Astrocyte (in vitro differentiated cells and primary cell): ENCODE measurements at places on chromosomes 12 and 14. TPM values are rescaled to one million over a fixed set of nuclear protein-coding genes. Genes with fewer than 3 reads are reported as not detected.

BCL11B gene
- 1.1 and 2.0 TPM in 2 replicates for total RNA-seq

NPFF gene
- total RNA-seq: 0.82 TPM in 1 of 2 replicates, not detected in the other

TBX3 gene
- 1.1 and 2.0 TPM in 2 replicates for total RNA-seq

CLEC2A gene
- total RNA-seq: 0.84 and 2.0 TPM in 2 replicates

TUBA1B gene
- 811 and 939 TPM in 2 replicates for total RNA-seq

RASAL1 gene
- total RNA-seq: 0.43 and 0.48 TPM in 2 replicates

PTHLH gene
- 48.5 and 53.5 TPM in 2 replicates for total RNA-seq

SIX1 gene
- 0.07 and 0.20 TPM in 2 replicates for total RNA-seq

VRTN gene
- total RNA-seq: 0.14 and 0.16 TPM in 2 replicates

BDKRB1 gene
- 0.20 TPM in 1 of 2 replicates, not detected in the other for total RNA-seq

C12orf50 gene
- total RNA-seq: not detected in 2 replicates

SLC22A17 gene
- 29.3 and 39.5 TPM in 2 replicates for total RNA-seq

IAPP gene
- not detected in 2 replicates for total RNA-seq

TMTC3 gene
- 49.0 and 55.7 TPM in 2 replicates for total RNA-seq

LIN7A gene
- 1.6 and 2.2 TPM in 2 replicates for total RNA-seq

SYCP3 gene
- not detected in 2 replicates for total RNA-seq

LGALS3 gene
- total RNA-seq: 37.4 and 48.3 TPM in 2 replicates

MYH6 gene
- total RNA-seq: not detected in 2 replicates

DNA sequence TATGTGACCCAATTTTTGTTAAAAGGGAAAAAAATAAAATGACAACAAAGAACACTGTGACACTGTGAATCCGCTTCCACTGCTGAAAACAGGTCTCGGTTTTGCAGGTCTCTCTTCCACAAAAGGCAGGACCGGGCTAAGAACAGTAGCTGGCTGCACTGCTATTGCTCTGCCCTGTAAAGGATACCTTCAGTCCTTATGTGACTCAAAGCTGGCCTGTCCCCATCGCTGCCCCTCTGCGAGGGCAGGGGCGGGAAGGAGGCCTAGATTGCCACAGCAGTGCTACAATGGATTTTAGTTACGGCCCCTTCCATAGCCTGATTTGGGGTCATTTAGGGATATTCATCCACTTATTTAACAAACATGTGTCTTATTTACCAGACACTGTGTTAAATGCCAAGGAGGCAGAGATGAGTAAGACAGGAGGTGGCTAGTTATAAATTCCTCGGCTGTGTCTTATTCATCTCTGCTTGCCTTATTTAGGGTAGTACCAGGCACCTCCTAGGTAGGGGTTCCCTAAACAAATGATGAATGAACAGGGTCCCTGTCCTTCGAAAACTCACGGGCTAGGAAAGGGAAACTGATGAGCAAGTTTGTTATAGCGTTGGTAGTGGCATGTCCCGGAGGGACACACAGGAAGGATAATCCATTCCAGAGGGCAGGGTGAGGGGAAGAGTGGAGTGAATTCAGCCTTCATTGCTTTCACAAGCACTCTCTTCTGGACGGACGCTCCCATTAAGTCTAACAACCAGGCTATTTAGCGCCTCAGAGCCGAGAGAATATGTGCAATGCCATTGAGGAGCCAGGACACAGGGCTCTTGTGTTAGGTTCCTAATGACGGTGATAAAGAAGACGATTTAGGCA lies 73.3 kb downstream of the EID3 start:
- peak; percentile 28 for DNase-seq

DNA sequence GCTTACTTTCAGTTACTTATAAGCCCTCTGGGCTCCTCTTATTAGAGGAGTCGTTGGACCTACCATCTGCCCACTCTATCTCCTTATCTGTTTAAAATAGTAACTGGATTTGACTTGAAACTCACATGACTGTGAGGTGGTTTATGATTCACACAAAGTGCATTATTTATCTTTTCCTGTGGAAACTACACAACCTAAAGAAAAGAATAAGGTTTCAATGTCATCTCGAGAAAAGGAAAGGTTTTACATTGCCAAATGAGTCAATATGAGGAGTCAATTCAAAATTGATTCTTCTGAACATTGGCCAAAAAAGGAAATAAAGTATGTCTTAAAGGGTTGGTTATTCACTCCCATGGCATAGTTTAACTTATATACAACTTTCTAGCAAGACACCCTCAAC lies 225.0 kb upstream of the G2E3 start:
- no peak for DNase-seq

GRCh38 chr14:61184112-61184511 lies 97.0 kb downstream of the TMEM30B start:
- peak; percentile 95 for DNase-seq

DNA sequence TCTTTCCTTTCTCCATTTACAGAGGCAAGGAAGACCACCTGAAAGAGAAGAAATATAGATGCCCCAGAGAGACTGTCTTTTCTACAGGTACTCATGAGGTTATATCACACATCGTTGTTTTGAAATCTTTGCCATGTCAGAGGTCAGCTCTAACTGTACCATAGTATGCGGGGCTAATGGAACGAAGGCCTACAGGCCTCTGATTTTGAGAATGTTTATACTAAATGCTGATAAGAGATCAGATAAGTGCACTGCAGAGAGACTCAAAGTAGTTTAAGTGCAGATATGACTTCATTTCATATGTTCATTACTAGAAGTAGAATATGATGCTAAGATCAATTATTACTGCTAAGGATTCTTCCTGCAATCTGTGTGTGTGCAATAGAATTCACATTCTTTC lies 1005.0 kb downstream of the GALC start:
- no peak for DNase-seq

GRCh38 chr14:58537004-58537403 lies 100.8 kb upstream of the DACT1 start:
- DNase-seq: no peak

- no peak for DNase-seq
Measured at GRCh38 chr12:41683023-41683422, 461.7 kb downstream of the GXYLT1 start.

GRCh38 chr14:88823968-88824313 lies 510 bp upstream of the TTC8 start:
- no peak for DNase-seq

DNA sequence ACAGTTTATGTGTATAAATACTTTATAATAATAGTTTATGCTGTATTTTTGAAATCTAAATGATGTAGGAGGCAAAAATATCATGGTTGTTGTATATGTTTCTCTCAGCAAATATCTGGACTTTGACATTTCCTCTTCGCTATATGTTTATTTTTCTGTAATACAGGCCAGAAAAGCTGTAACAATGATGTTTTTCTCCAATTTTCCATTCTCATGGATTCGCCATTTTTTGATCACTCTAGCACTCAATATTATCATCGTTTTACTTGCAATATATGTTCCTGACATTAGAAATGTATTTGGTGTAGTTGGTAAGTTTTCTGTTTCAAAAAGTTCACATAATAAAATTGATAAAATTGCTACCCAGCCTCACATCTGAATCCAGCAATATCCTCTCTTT lies 70.6 kb downstream of the SLC38A6 start:
- no peak for DNase-seq

DNA sequence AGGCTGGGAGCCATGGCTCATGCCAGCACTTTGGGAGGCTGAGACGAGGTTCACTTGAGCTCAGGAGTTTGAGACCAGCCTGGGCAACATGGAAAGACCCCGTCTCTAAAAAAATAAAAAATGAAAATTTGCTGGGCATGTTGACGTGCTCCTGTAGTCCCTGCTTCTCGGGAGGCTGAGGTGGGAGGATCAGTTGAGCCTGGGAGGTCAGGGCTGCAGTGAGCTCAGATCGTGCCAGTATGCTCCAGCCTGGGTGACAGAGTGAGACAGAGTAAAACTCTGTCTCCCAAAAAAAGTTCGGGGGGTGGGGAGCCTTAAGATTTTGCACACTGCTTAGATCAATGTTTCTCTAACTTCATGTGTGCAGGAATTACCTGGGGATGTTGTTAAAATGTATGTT lies 30.9 kb downstream of the ATP2A2 start:
- DNase-seq: no peak

GRCh38 chr12:48489012-48489411 lies 6.7 kb downstream of the C12orf54 start:
- peak; percentile 10 for DNase-seq

- DNase-seq: no peak
Measured at GRCh38 chr12:123119808-123120207, 31.1 kb downstream of the PITPNM2 start.

- no peak for DNase-seq
Measured at GRCh38 chr14:101620031-101620788, 58.9 kb downstream of the DIO3 start.

DNA sequence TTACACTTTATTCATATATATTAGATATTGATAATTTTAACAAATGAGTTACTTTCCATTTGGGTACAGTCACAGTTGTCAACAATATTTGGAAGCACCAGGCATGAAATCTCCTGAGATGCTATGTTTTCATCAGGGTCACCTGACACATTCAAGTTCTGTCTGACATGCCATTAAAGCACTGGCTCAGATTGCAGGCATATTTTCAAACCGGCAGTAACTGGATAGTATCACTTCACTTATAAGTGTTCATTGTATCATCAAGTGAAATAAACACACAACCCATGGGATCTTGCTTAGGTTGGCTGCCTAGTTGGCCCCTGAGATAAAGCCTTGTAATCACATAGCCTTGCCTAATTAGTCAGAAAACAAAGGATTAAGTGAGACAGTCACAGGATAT lies 4.8 kb downstream of the IFNG start:
- no peak for DNase-seq

DNA sequence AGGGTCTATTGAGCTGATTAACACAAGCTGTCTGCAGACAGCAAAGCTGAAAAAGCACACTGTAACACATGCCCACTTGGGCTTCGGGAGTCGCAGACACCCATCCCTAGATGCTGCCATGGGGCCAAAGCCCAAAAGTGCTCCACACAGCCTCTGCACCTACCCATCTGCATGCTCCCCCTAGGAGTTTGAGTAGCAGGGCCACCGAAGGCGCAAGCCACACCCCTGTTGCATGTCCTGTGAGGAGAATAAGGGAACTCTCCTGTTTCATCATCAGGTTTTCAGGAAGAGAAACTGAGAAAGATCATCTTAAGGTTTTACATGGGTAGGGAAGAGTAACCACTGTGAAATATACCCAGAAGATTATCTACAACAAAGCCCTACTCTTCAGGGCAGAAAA lies 5.6 kb upstream of the ST8SIA1 start:
- no peak for DNase-seq

GRCh38 chr14:73227812-73228781 lies 9.2 kb upstream of the PAPLN start:
- DNase-seq: peak; percentile 87

- DNase-seq: no peak
Measured at GRCh38 chr12:27906658-27907473, 65.7 kb downstream of the PTHLH start.

DNA sequence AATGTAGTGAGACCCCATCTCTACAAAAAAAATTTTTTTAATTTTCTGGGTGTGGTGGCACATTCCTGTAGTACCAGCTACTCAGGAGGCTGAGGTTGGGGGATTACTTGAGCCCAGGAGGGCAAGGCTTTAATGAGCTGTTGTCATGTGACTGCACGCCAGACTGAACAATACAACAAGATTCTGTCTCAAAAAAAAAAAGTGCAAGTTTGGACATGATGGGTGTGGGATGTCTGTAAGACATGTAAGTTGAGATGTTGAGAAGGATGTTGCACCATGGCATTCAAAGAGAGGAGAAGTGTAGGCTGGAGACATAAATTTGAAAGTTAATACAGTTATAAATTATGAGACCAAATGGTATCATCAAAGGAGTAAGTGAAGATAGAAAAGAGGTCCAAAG lies 23.5 kb downstream of the YEATS4 start:
- DNase-seq: no peak

- no peak for DNase-seq
Measured at GRCh38 chr14:64405295-64405694, 17.1 kb downstream of the MTHFD1 start.

- no peak for DNase-seq
Measured at GRCh38 chr14:100529561-100530031, 57.6 kb downstream of the BEGAIN start.
